Pons (tissue), 1 donor: ENCODE measurements at places on chromosomes 2 and 18.

GRCh38 chr2:209368406-209368805 is 55.4 kb upstream of the MAP2 start:
- no peak for DNase-seq

DNA sequence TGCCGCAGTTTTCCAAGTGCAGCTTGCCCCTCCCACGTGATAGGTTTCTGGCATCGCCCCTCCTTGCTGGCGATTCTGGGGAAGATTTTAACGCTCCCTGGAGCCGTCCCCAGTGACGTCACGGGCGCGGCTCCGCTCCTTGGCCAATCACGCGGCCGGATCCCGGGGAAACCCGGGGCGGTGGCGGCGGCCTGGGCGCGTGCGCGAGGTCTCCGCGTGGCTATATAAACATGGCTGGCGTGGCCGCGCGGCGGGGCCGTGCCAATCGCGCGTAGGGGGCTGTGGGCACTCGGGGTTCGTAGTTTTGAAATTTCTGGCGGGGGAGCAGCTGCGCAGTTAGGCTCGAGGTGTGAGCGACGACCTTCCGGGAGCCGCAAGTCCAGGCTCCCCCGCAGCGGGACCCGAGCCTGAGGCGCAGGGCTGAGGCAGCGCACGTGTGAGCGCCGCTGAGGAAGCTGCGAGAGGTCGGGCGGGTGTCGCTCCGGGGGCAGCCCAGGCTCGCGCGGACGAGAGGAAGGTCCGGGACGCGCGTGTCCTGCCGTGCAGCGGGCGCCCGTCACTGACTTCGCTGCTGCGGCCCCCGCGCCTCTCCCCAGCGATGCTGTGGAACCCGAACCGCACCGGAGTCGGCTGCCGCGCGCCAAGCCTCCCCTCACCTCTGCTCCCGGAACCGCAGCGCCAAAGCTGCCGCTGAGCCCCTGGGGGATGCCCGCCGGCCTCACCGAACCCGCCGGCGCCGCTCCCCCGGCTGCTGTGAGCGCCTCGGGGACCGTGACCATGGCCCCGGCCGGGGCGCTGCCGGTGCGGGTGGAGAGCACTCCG is at the start of gene TAF4B:
TAF4B (plus strand) TSS at position 217 of the 822 bp plus-strand sequence; CDS start at position 706, 489 bp downstream.
- peak; percentile 85 for DNase-seq

DNA sequence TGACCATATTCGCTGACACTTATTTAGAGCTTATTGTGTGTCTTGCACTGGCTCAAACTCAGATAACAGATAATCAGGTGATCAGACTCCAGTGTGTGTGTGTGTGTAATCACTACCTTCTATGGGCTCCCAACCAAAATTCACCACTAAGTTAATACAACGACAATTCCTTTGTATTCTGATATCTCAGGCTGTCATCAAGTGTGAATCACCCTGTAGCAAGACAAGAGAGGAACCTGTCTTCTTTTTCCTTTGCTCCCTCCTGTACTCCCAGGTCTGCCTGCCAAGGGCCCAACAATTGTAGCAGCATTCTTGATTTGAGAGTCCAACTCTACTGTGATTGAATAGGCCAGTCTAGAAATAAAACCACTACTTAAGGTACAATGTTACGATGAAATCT is 25.8 kb downstream of the ITGB6 start:
- no peak for DNase-seq

- no peak for DNase-seq
These were observed 187.4 kb downstream of the CCDC102B start for GRCh38 chr18:68985172-68985820.

DNA sequence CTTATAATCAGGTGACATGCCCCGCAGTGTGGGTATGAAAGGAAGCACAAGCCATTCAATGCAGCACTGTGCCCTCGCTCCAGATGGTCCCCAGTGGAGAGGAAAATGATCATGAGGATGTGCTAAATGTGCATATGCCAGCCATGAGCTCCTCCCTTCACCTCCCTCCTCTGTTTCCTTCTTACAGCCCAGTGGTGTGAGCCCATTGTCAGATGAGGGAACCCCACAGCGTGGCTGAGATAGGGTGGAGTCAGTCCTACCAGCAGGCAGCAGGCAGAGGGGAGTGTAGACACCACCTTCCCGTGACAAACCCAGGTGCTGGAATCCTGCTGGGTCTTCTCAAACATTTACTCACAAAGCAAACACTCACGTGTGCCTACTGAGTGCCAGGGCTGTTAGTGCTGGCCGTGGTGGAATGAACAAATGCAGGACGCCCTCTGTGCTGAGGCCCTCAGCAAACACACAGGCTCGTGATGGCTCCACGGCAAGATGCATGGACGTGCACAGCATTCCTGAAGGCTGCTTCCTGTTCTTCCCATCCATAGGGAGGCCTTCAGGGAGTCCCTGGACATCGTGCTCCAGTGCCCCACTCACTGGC is 181.7 kb upstream of the TPO start:
- no peak for DNase-seq

GRCh38 chr2:42879121-42879705 is 86.8 kb upstream of the HAAO start:
- DNase-seq = no peak

DNA sequence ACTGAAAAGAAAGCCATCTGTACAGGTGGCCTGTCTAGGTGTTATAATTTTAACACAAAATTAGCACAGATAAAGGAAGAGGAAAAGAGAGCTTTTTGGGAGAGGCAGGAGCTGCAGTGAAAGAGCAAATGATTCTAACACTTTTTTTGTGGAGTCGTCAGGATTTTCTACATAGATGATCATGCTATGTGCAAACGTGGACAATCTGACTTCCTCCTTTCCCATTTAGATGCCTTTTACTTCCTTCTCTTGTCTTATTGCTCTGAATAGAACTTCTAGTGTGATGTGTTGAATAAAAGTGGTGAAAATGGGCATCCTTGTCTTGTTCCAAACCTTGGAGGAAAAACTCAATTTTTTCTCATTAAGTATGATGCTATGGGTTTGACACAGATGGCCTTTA is 334.5 kb downstream of the NBAS start:
- no peak for DNase-seq

GRCh38 chr2:132780651-132781050 is 110.6 kb upstream of the LYPD1 start:
- no peak for DNase-seq

GRCh38 chr2:240949791-240950705 is 43.9 kb downstream of the CROCC2 start:
- no peak for DNase-seq

- DNase-seq = peak; percentile 44
These were observed 568 bp downstream of the TMEM131 start for GRCh38 chr2:97995026-97995733.

DNA sequence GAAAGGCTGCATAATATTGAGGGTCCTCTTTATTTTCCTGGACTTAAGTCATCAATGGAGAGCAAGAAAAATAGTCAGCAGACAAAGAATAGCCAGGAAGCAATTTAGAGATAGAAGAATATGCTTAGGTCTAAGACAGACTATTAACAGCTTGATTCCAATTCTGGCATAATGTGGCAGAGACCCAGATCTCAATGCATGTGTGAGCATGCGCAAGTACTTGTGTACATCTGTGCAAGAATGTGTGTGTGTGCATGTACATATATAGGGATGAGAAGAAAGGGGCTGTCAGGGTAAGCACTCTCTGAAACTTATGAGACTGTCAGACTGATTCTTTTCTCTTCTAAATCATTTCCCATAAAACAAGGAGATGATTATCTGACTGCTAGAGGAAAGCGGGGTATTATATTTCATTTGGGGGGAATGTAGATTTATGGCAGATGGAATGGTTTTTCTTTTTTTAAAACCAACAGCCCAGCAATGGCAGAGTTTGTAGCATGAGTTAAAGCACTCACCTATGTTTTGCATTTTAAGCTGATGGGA is 381.3 kb upstream of the SPRED2 start:
- DNase-seq = no peak

DNA sequence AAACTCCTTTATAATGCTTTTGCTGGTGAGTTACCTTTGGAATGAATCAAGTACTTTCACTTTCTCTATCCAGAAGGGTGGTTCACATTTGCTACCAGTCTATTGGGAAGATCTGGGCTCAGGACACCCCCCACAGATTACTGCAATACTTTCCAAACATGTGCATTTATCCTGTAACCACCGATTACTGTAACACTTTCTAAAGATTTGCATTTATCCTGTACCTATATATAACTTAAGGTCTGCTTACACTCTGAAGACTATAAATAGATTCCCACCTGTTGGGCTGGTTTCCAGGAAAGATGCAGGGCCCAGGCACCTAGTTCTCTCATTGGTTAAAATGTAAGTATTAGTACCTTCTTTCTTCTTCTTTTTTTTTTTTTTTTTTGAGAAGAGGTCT is 113.0 kb upstream of the NEDD4L start:
- DNase-seq = no peak

DNA sequence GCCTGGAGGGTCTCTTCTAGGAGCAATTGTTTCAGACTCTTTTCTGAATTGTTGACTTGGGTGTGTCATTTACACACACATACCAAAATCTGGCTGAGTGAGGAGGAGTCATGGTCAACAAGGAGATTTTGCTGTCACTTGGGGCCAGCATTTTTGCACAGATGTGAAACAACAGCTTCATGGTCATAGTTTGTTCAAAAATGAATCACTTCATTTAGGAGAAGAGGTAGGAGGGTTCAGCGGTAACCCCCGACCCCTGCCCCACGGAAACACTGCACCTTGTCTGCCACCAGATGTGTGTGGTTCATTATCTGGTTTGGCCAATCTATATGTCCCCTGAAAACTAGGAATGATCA is 42.2 kb downstream of the LBH start:
- no peak for DNase-seq

- no peak for DNase-seq
These were observed 119.0 kb downstream of the OSBPL1A start for GRCh38 chr18:24278591-24278990.

- no peak for DNase-seq
These were observed 27.0 kb downstream of the MRPL33 start for GRCh38 chr2:27798486-27798885.

GRCh38 chr2:217417536-217417935 is 557.7 kb upstream of the TNP1 start:
- DNase-seq = no peak

GRCh38 chr18:58451972-58452334 is 176.9 kb downstream of the ALPK2 start:
- no peak for DNase-seq

DNA sequence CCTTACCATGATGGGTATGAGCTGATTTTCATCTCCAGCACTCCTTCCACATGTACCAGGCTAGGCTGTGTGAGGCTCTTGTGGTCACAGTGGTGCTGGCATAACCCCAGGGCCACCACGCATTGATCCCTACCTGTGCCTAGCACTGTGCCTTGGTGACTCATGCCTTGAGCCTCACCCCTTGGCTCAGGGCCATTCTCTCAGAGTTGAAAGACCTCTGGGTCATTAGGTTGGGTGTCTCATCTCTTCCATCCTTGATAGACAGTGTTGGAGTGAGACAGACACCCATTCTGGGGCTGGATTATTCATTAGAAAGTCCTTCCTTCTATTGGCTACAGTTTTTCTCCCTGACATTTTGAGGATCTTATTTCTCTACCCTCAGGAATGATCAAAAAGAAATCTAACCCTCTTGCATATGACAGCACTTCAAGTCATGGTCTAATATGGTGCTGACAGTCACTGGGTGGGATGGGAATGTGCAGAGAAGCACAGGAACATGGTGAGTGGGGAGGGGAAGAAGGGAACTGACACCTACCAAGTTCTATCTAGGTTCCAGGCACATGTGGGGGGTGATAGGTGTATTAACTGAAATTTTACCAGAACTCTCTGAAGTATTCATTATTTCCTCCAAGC is 41.3 kb downstream of the DYSF start:
- no peak for DNase-seq

DNA sequence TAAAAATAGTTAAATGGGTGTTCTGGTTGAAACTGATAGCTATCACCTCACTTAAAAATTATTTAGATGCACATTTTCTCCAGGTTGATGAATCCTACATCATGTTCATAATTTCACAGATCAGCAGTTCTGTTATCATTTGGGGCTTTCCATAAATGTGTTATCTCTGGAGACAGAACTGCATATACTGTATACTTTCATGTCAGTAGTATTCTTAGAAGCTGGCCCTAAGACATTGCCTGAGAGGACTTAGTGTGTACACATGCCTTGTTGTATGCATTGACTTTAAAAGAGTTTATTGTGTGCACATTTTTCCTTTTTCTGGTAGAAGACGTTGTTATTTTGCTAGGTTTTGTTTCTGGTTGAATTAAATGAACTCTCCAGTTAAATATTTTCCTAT is 41.0 kb downstream of the PIK3C3 start:
- DNase-seq = no peak

DNA sequence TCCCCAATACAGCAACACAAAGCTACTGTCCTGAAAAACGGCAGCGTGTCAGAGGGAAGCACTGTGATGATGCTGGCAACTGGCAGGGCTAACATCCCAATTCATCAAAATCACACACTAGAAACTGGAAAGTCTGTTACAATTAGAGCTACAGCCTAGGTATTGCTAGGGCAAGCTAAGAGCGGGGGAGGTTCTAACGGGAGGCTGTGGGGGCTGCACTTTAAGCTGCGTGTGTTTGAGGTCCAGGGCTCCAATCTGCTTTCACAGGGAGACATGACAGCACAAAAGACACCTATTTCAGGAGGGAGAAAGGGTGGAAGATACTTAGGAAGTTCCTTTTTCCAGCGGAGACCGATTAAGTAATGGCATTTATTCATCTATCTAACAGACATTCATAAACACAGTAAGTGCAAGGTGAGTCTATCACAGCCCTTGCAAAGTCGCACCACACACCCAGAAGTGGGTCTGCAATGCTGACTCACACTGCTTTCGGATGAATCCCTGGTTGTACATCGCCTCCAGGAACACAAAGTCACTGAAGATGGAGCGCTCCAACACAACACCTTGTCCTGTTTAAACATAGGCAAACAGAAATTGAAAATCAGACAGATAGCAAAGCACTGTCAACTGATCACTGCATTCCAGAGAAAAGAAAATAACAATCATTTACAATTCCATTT is 6.9 kb downstream of the NDUFA10 start:
- no peak for DNase-seq

GRCh38 chr18:48544116-48544515 is 5.3 kb downstream of the CTIF start:
- no peak for DNase-seq

DNA sequence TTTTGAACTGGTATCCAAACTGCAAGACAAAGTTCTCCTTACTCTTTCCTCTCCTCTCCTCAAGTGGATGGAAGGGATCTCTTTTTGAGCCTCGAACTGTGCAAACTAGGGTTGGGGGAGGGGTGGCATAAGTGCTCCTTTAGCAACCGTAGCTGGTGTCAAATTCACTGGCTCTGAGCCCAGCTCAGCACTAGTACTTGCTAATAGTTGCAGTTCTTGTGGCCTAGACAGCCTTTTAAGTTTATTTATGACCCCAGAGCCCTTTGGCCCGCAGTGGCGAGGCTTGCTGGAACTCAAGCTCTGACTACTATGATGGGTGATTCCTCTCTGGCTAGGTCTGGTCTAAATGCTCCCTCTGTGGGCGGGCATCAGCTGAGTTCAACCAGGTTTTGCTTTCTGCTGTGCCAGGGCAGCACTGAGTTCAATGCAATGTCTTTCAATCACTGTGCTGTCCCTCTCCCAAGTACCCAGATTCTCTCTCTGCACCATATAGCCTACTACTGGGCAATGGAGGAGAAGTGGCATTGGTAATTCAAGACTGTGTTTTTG is 528.4 kb upstream of the SYT4 start:
- DNase-seq = no peak

GRCh38 chr2:46460241-46460921 is 19.0 kb upstream of the TMEM247 start:
- DNase-seq = peak; percentile 95

- no peak for DNase-seq
These were observed 5.9 kb upstream of the GRHL1 start for GRCh38 chr2:9945596-9945995.

- no peak for DNase-seq
These were observed 38.8 kb upstream of the DAPL1 start for GRCh38 chr2:158756331-158756730.
